ENCODE measurements at places on chromosomes 13 and 19.
A peak's percentile ranks its signal among the peaks of the same experiment; 100 is the strongest.

GRCh38 chr19:17090583-17090982 lies 15.0 kb downstream of the MYO9B start:
- DNase-seq = no peak

GRCh38 chr19:56015756-56016155 lies 29.2 kb downstream of the NLRP5 start:
- no peak for DNase-seq

DNA sequence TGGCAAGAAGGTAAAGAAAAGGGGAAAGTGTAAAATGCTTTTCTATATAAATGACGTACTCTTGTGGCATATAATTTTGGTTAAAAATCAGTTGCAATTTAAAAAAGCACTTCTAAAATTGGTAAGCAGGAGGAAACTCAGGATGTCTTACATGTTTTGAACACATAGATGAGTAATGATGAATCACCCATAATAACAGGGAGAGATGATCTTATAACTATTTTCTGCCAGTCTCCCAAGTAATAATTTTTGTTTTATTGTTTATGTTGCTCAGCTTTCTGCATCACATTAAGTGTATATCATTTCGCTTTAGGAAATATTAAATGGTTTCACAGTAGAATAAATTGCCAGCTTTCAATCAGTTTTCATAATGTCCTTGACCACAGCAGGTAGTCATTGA lies 1430.7 kb upstream of the PCDH20 start:
- no peak for DNase-seq

DNA sequence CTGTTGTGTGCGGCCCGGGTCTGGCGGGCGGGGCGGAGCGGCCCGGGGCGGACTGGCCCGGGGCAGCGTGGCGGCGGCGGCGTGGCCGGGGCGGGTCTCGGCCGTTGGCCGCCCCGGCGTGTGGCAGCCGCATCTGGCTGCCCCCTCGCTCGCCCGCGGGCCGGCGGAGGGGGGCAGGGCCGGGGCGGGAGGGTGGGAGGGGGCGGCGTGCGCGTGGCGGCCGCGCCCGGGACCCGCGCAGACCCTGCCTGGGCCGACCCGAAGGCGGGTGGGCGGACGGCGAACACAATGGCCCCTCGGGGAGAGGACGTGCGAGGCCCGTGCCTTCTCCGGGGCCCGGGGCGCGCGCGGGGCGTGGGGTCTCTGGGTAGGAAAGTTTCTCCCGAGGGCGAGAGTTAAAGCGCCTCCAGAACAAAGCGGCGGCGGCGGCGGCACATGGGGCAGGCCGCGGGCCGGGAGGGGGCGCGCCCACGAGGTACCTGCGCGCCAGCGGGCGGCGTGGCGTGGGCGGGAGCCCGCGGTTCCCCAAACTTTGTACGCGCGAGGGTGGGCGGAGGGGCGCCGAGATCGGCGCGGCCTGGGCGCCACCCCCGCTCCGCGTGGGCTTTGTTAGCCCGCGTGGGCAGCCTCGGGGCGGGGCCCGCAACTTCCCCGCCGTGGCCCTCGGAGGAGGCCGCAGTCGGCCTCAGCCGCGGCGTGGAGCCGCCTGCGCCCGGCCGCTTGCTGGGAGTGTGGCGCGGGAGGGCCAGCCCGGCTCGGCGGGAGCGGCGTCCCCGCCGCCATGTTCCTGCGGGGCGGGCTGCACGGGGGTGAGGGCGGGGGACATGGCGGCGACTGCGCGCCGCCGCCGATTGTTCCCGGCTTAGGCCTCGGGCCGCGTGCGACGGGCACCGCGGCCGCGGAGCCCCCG lies 764 bp downstream of the MIR17HG start:
- peak; percentile 9 for DNase-seq

DNA sequence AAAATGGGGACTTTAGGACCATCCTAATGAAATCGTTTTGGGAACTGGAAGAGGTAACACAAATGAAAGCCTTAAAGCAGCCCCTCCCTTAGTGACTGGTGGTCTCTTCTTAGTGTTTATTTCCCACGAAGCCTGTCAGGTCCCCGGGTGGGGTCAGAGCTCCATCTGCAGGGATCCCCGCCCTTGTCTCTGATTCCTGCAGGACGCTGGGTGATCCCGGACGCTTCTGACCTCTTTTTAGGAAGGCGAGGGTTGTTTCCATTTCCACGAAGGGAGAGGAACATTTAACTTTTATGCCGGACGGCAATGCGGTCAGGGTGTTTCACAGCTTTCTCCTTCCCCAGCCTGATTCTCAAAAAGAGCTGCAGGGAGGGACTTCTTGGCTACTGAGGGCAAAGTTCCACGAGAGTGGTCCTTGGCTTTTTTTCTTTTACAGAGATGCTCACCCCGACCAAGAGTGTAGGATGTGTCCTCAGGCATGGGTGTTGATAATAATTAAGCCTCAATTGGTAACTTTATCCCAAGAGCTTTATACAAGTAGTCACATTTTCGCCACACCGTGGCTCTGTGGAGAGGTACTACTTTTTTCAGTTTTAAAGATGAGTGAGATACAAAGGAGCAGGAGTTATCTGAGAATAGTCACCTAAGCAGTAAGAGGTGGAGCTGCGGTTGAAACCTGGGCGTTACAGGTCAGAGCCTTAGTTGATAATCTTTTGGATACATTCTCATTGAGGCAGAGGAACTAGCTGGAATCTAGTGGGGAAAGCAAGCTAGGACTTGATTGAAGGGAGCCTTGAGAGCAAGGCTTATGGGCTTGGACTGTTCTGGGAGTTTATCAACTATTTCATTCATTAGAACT lies 813 bp downstream of the ZNF284 start:
- DNase-seq = no peak

- DNase-seq = no peak
Observed at GRCh38 chr13:71589032-71589431, 278.0 kb downstream of the DACH1 start.

Data from fibroblast of gingiva (primary cell).